ENCODE measurements at places on chromosomes 5 and 9.

DNA sequence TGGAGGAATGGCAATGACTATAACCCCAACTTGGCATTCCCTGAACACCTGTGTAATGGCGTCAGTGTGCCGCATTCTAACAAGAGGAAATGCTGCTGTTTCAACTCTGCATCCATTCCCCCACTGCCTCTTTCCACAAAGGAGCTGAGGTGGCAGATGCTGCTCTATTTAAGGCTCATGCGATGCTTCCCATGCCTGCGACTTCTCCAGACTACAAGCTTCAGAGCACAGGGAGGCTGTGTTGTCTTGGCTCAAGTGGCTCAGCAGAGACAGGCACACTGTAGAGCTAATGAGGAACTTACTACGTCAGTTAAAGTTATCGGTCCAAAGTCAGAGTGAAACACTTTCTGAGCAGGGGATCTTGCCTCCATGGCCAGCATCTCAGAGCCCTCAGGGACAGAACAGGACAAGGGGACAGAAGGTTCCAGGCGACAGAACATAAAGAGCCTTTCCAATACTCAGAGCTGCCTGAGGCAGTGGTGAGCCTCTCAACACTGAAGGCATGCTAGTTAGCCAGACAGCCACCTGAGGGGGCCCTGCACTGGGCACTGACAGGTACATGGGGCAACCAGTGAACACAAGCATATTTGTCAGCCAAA, 21.8 kb downstream of the TNIP1 start:
- no peak for DNase-seq

DNA sequence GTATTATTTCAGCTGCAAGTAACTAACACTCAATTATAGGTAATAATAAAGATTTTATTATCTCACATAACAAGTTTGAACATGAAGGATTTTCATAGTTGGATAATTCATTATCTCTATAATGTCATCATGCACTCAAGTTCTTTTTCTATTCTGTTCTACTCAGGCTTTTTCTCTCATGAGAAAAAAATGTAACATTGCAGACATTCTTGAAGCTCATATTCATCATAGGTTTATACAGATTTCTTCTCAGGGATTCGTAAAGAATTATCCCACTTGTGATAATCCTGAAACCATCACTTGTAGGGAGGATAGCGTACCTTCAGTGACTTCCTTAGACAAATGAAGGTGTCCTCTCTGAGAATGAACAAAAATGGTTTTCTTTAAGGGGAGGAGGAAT, 150.3 kb downstream of the XRCC4 start:
- DNase-seq: no peak

DNA sequence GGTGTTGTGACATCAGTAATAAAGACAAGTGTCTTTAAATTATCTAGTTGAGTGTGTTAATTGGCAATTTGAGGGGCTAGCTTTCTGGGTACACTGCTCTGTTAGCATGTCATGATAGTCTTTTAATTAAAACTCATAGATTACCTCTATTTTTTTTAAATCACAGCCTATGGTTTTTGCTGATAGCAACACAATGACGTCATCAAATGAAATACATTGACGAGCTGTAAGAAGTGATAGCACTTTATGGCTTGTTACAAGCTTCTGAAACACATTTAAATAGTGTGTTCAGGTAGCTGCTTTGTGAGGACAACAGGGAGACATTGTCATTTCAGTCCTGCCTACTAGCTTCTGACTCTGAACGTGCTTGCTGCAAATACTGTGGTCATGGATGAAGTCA, 600.5 kb upstream of the EDIL3 start:
- DNase-seq: no peak

- DNase-seq: no peak
Observed at GRCh38 chr9:81391457-81391825, 297.9 kb downstream of the TLE1 start.

DNA sequence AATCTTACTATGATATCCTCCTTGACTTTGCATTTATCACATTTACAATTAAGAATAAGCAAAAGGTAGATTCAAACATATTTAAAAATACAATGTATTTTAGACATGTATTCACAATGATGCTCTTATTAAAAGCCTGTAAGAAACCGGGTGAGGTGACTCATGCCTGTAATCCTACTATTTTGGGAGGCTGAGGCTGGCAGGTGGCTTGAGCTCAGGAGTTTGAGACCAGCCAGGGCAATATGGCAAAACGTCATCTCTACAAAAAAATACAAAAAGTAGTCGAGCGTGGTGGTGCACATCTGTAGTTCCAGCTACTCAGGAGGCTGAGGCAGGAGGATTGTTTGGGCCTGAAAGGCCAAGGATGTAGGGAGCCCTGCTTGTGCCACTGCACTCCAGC, 618.4 kb downstream of the CDH18 start:
- no peak for DNase-seq

All from MG63 (cell line).